Kidney epithelial cell (primary cell): ENCODE measurements at places on chromosomes 12 and 14. TPM values are rescaled to one million over a fixed set of nuclear protein-coding genes. Genes with fewer than 3 reads are reported as not detected.

DNA sequence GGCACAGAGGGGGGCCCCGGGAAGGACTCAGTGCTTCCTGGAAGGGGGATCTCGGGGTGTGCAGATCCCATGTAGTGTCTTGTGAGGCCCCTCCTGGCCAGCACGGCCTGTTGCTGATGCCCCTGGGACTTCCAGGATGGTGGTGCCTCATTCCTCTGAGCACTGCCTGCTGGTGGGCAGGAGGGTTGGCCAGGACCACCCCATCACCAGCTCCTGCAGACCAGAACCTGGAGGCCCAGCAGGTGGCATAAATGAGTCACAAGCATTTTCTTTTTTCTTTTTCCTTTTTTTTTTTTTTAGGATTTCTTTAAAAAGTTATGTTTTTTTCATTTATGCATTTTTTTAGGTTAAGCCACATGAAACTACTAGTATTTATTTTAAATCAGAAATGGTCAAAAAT lies 8.0 kb downstream of the MMP17 start:
- DNase-seq: no peak

DNA sequence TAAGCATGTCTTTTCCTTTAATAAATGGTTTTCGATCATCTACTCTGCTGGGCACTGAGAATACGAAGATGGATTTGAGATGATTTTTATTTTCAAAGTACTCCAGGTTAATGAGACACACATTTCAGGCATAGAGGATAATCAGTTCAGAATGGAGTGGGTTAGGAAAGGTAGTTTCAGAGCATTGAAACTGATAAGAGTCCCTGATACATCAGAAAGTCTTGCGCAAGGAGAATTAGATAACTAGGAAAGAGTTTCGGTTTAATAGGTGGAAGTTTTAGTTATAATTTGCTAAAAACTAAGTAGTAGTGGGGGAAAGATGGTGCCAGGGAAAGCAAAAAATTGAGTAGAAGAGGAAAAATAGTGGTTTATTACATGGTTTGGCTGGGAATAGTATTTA lies 50.1 kb downstream of the ZDHHC17 start:
- DNase-seq: no peak

DNA sequence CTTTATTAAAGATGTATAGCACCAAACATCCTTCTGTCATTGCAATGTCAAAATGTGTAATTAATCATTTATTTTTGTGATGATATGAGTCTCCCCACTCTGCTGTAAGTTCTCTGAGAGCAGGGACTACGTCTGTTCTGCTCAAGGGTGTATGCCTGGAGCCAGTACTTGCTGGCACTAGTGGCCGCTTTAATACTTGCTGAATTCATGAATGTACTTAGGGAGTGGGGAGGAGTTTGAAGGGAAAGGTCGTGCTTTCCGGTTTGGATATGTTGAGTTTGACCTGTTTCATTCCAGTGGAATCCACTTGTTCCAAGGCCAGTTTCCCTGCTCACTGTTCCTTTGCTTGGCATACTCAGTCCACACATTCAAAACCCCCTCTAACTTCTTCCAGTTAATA lies 1.9 kb upstream of the DCAF5 start:
- DNase-seq: no peak

GRCh38 chr12:27383429-27384260 lies 51.0 kb downstream of the BMAL2 start:
- DNase-seq: peak; percentile 72

DNA sequence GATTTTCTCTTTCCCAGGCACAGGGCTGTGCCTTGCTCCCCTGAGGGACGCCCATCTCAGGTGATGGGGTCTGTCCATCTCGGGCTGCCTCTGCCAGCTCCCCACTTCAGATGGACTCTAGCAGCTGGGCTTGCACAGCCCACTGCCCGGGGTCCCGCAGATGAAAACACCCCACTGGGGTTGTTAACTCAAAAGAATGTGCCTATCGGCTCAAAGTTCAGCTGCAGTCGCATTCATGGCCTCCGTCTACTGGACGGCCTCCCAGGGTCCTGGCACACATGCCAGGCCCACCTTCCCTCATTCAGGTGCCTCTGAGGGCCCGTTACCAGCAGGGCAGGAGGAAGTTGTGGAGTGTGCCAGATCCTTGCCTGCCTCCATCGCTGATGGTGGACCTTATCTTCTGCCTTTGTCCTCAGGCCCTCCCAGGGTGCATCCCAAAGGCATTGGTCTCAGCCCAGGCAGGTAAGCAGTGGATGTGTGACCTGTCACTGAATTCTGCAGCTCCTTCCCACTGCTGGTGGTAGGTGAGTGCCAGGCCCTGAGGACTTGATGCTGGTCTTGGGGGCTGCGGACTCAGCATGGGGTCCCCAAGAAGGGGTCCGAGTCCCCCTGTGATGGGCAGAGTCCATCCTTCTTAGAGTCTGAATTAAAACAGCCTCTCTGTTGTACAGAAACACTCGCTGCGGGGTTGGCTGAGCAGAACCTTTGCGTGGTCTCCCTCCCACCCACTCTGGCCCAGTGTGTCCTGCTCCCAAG lies 324.6 kb upstream of the DIO3 start:
- no peak for DNase-seq

GRCh38 chr12:110353211-110353965 lies 50.1 kb downstream of the ANAPC7 start:
- DNase-seq: no peak

DNA sequence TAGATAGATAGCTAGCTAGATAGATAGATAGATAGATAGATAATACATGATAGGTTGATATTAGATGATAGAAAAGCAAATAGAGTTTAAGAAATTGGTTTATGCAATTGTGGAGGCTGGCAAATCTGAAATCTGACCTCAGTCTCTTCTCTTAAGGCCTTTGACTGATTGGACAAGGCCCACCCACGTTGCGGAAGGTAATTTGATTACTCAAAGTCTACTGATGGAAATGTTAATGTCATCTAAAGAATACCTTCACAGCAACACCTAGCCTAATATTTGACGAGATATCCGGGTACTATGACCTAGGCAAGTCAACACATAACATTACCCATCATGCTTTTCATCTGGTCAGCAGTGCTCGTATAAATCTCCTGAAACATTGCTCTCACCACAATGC lies 190.4 kb downstream of the ZFP36L1 start:
- DNase-seq: no peak

DNA sequence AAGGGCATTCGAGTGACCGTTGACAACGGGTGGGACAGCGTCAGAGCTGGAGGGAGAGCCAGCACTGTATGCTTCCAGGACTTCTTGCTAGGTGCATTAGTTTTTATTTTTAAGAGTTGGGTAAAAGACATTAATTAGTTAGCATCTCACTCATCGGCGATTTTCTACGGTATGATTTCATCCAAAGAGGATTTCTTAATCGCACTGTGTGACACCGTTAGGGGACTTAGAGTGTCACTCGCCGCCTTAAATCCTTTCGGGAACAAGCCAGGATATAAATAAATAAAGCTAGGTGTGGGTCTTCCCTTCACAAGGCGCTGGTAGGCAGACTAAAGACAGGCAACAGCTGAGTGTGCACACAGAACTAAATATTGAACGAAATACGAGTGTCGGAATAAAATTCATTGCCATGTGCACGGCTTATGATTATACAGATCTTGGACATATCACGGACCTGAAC lies 869 bp upstream of the NOVA1 start:
- no peak for DNase-seq

DNA sequence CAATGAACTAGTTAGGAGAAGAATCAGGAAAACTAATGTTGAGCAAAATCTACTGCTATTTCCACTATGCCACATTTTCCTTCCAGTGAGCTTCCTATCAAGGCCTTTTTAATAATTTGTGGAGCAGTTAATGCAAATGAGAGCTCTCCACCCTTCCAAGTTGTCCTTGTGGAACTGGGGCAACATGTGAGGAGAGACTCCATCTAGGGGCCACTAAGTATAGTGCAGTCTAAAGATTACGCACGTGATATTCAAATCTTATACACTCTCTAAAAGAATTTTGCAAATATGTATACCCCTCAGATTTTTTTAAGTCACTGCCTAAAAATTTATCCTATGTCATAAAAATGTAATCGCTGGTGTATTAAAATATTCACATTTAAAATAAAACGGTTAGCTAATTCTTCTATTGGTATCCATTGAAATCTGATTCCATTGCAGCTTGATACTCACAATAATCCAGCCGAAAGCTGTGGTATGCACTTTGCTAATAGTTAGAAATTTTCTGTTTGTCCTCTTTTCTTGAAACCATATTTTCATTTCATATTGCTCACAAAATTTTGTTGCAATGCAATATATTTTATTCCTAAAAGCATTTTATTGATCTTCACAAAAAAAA lies 100.1 kb downstream of the PAH start:
- DNase-seq: no peak

GRCh38 chr12:110266980-110267620 lies 13.9 kb upstream of the ATP2A2 start:
- no peak for DNase-seq

GRCh38 chr14:67574156-67574555 lies 25.9 kb downstream of the PIGH start:
- DNase-seq: no peak

GRCh38 chr14:23057757-23058653 lies 685 bp upstream of the CDH24 start:
- DNase-seq: peak; percentile 38

GRCh38 chr14:61042220-61042619 lies 61.2 kb downstream of the SLC38A6 start:
- DNase-seq: no peak

DNA sequence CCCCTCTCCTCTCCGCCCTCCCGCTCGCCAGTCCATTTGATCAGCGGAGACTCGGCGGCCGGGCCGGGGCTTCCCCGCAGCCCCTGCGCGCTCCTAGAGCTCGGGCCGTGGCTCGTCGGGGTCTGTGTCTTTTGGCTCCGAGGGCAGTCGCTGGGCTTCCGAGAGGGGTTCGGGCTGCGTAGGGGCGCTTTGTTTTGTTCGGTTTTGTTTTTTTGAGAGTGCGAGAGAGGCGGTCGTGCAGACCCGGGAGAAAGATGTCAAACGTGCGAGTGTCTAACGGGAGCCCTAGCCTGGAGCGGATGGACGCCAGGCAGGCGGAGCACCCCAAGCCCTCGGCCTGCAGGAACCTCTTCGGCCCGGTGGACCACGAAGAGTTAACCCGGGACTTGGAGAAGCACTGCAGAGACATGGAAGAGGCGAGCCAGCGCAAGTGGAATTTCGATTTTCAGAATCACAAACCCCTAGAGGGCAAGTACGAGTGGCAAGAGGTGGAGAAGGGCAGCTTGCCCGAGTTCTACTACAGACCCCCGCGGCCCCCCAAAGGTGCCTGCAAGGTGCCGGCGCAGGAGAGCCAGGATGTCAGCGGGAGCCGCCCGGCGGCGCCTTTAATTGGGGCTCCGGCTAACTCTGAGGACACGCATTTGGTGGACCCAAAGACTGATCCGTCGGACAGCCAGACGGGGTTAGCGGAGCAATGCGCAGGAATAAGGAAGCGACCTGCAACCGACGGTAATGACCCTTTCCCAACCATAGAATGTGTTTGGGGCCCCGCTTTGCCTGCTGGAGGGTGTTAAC lies 615 bp downstream of the CDKN1B start:
- DNase-seq: no peak

GRCh38 chr12:3632256-3632655 lies 120.7 kb downstream of the CRACR2A start:
- no peak for DNase-seq

GRCh38 chr14:59161561-59162175 lies 26.8 kb upstream of the DAAM1 start:
- DNase-seq: peak; percentile 69

DNA sequence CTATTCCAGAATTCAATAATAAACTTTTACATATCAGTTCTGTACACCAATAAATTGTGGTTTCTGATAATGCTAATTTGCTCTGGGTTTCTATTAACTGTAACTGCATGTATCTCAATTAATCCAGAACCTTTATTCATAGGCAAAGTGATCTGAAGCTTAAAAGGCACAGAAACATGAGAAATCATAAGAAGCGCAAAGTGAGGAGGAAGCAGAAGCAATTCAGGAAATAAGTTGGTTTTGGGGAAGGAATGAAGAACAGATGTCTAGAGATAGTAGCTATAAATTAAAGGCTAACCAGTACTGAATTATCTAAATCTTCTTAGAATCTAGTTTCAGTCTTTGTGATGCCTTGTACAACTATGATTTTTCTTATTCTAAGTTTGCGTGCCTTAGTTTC lies 24.6 kb downstream of the KERA start:
- no peak for DNase-seq

DNA sequence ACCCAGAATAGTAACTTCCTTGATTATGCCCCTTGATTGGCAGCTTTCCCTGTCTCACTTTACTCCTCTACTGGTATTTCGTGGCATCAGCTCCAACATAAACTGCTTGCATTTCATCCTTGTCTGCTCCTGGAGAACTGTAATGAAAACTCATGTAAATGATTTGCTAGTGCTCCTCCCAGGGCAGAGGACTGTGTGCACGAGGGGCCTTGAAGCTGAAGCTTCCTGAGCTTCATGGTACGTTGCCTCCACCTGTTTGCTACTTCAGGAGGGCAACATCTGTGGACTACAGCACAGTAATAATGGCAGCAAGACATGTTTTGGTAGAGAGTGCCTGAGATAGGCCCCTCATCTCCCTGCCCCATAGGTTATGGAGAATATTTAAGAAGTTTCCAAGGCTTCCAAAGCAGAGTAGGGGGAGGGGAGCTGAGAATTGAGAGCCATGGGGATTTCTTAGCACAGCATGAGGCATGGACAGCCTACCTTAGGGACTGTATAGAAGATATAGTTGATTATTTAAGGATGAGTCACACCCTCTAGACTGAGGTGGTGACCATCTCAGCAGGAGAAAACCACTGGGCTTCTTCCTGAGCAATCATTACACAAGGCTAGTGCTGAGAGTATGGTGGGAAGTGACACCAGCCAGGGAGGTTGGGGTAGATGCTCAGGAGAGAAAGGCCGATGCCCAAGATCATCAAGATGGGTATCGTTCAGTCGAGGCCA lies 29.5 kb downstream of the CCDC198 start:
- no peak for DNase-seq

- no peak for DNase-seq
Observed at GRCh38 chr14:69877492-69877891, 1.7 kb upstream of the SMOC1 start.

- DNase-seq: no peak
Observed at GRCh38 chr14:65387628-65388027, 24.9 kb upstream of the FUT8 start.

GRCh38 chr14:100665511-100666032 lies 61.1 kb upstream of the DLK1 start:
- DNase-seq: no peak

- no peak for DNase-seq
Observed at GRCh38 chr14:21334202-21334906, 49.5 kb downstream of the SUPT16H start.

- DNase-seq: no peak
Observed at GRCh38 chr12:122206976-122207375, 3.5 kb downstream of the B3GNT4 start.

GRCh38 chr12:68798882-68799234 lies 9.1 kb upstream of the MDM2 start:
- DNase-seq: no peak

The ACSS3 gene
- total RNA-seq: 5.5 and 9.2 TPM in 2 replicates

The CELA1 gene
- not detected in 2 replicates for total RNA-seq

The BDKRB1 gene
- 0.17 TPM in 1 of 2 replicates, not detected in the other for total RNA-seq

The CCDC196 gene
- not detected in 2 replicates for total RNA-seq

The KCNC2 gene
- 0.14 TPM in 1 of 2 replicates, not detected in the other for total RNA-seq

The TMPRSS12 gene
- total RNA-seq: not detected in 2 replicates

The RAB35 gene
- 29.3 and 32.8 TPM in 2 replicates for total RNA-seq

The FGD4 gene
- total RNA-seq: 11.0 and 17.5 TPM in 2 replicates

The CCDC197 gene
- not detected in 2 replicates for total RNA-seq

The NFATC4 gene
- 8.0 and 14.0 TPM in 2 replicates for total RNA-seq

The PLEKHD1 gene
- total RNA-seq: 0.41 and 0.84 TPM in 2 replicates
